ENCODE measurements at places on chromosomes 13 and 19.

DNA sequence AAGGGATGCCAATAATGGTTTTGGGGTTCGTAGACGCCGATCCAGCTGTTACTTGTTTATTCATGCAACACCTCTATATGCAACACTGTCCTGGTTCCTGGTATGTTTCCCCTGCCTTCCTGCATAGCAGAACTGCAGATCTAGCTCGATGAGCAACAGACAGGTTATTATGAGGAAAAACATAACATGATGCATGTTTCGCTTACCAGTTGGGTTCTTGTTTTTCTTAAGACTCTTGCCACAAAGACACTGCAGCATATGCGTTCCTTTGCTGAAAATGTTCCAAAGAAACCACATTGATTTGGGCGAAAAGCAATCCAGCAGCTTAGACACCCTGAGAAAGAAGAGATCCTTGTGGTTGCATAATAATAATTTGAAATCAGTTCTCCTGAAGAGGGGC is 583 bp downstream of the FGF14 start:
- DNase-seq: no peak

DNA sequence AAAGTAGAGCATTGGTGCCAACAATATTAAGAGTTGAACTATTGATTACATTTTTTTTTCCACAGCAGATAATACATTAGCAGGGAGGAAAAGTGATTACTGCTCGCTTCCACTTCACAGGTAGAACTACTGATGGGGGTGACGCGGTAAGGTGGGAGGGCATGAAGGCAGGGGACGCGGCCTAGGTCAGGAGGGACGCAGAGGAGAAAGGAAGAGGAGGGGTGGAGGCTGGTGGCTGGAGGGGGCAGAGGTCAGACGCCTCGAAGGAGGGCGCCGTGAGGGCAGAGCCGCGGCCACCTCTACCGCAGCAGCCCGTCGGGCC is 287 bp upstream of the B3GLCT start:
- DNase-seq: no peak

DNA sequence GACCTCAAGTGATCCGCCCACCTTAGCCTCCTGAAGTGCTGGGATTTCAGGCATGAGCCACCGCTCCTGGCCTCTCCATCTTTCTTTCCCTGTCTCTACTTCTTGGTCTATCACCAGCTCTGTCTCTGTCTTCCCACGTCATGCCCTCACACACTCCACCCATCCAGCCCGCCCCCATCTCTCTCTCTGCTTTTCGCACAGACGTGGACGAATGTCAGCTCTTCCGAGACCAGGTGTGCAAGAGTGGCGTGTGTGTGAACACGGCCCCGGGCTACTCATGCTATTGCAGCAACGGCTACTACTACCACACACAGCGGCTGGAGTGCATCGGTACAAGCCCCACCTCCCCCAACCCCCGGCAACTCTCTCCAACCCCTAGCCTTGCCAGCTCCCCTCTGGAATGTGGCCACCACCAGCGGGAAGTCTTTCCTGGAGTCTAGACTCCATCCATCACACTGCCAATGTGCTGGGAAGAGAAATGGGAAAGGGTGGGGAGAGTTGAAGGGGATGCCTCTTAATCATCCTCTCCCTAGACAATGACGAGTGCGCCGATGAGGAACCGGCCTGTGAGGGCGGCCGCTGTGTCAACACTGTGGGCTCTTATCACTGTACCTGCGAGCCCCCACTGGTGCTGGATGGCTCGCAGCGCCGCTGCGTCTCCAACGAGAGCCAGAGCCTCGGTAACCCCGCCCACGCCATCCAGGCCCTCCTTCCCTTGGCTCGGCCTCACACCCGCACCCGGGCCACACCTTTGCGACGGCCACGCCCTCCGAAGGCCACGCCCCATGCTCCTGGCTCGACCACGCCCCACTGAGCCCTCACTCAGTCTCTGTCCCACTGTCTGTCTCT is 22.5 kb downstream of the LTBP4 start:
- no peak for DNase-seq

- DNase-seq: no peak
These were observed 2.3 kb downstream of the DDA1 start for GRCh38 chr19:17311455-17312188.

DNA sequence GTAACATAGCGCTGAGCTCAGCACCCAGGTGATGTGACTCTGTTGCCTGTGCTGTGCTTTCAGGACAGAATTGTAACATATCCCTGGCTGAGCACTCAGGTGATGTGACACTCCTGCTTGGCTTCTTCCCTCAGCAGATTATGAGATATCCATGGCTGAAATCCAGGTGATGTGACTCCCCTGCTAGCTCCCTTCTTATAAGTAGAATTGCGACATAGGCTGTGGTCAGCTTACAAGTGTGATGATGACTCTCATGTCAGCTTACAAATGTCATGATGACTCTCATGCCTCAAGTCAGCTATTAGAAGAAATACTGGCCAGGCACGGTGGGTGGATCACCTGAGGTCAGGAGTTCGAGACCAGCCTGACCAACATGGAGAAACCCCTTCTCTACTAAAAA is 14.3 kb upstream of the ZNF429 start:
- DNase-seq: no peak

DNA sequence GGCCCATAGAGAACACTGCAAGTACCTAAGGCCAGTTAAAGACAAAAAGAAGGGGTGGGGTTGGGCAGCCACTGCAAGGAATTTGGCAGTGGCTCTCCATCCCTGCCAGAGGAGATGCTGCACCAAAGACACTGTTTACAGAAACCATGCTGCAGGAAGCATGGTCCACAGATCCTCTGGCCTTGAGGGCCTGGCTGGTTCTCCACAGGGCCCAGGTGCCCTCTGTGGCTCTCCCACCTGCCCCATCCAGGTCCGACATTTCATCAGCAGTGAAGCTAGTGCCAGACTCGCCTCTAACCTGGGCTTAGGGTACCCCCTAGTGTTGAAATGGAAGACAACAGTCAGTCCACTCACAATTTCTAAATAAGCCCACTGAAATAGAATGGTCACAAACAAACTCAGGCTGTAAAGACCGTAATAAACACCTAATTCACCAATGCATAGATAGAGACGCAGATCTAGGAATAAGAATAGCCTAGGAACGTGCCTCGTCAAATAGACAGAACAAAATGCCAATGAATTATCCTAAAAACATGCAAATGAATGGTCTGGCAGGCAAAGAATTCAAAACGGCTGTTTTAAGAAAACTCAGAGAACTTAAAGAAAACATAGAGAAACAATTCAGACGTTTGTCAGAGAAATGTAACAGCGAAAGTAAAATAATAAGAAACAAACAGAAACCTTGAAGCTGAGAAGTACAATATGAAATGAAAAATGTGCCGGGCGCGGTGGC is 23.3 kb downstream of the LYPD4 start:
- no peak for DNase-seq

DNA sequence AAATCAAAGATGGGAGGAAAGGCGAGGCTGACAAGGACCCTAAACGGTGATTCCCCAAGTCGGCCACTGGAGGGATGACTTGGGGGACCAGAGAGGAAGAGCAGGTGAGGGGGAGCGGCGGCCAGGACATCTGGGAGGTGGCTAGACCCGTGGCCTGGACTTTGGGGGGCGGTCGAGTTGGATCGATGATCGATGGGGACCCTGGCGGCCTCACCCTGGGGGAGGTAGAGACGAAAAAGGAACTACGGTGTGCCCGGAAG is 7.7 kb upstream of the CIRBP start:
- no peak for DNase-seq

DNA sequence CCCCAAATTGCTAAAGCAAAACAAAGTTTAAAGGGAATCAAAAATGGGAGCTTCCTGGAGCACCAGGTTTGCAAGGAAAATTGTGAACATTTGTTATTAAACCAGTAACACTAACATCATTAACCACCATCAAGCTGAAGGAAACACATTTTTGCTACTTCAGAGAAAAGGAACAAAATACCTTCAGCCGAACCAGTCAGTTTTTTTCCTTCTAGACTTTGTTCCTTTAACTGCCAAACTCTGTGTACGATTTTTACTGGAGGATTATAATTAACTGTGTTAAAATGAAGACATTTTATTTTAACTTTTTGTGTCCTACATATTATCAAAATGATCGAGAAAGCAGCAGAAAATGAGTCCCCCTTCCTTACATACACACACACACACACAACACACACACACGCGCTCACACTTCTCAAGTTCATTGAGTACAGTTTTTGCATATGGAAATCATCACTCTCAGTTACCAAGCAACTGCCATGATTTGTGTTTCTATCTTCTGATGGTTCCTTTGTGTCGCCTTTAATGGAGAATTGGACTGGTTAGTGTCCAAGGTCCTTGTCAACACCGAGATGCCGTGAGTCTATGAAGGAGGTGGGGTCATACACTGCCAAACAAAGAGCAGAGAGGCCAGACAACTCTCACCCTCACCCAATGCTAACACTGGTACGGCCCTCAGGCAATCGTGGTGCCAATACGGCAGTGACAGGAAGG is 9.8 kb upstream of the SERP2 start:
- no peak for DNase-seq

DNA sequence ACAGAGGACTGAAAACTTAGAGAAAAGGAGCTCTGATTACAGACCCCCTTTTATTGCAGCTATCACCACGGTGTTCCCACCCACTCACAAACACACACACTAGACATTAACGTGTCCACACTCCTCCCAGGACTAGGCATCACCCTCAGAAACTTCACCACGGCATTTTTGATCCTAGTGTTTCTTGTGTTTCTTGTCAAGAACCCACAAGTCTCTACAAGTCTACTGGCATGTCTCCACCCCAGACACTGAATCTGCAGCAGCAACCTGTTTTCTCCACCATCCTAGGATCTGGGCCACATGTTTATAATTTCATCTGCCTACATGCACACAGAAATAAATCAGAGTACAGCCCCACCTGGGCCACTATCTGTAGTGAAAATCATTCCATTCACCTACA is 4.3 kb downstream of the ZNF486 start:
- DNase-seq: no peak

DNA sequence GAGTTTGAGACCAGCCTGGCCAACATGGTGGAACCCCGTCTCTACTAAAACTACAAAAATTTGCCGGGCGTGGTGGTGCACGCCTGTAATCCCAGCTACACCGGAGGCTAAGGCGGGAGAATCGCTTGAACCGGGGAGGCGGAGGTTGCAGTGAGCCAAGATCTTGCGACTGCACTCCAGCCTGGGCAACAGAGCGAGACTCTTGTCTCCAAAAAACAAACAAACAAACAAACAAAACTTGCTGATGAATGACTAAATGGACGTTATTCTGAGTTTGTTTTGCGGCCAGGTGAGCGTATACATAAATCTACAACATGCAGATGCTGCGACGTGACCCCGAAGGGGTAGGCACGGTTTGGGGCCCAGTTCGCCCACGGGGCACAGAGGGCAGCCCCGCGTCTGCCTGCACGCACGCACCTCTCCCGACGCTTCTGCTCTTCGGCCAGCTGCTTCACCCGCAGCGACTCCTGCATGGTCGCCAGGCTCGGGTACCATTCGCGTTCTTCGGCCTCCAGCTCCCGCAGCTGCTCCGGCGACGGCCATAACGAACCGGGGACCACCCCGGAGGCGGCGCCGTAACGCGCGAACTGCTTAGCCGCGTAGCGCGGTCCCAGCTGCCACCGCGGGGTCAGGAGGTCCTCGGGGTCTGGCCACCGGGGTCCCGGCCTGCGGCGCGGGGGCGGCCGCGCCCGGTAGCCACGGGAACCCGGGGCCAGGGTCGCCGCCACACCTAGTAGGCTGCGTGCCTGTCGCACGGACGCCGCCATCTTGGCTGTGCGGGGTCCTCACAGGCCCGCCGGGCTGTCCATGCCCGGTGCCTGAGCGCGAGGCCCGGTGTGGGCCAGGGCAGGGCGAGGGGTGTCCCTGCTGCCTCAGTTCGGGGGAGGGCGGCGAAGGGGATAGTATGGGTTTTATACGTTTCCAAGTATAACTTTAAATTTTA is at the start of gene GADD45GIP1:
TSS of gene GADD45GIP1 (minus strand) at position 778 of the 943 bp plus-strand sequence. CDS start at position 767, 11 bp downstream.
- DNase-seq: peak; percentile 64

DNA sequence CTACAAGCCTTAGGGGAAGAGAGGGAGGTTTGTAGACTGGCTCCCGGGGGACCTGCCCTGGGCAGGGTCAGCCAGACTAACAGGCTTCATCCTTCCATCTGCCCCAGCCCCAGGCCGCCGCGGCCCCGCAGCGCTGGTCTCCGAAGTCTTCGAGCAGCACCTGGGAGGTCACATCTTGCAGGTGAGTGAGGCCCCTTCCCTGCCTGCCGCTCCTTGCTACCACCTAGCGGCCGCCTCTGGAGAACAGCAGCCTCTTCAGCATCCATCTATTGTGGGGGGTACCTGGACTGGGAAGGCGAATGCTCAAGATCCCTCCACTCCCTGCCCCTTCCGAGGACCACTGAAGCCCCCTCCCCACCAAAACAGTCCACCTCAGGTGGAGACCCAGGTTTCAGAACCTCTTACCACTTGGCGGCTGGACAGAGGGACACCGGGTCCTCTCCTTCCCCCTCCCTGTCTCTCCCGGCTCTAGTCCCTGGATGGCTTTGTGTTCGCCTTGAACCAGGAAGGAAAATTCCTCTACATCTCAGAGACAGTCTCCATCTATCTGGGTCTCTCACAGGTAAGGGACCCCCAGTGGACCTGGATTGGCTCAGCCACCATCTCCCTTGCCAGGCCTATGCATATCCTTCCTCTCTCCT is 12.7 kb downstream of the NPAS1 start:
- peak; percentile 22 for DNase-seq

DNA sequence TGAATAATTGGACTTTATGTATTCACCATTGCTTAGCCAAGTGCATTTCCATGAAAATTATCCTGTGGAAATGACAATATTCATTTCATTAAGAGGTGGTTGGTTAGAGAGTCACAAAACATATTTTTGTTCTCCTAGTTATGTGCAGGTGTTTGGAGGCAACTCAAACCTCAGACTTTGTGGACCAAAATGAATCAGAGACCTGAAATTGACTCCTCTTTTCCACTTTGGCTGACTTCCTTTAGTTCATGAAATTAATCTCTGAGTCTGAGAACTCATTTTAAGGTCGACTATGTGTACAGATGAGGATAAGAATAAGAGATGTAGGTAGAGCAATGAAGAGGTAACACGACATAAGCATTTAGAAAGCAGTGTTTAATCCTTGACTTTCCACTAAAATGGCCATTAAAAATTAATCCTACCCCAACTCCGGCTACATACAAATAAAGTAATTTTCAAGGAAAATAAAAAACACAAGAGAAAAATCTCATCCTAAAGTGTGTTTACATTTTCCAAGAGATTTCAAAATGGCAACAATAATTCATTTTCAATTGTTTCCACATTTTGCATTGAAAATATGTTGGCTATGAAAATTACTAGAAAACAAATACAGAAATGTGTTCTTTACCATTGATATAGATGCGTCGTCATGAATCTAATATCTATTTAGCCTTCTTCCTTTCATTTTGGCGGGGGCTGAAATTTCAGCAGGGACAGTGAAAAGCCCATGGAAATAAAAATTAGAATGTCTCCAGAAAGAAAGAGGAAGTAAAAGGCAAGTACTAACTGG is 185.4 kb upstream of the CSNK1A1L start:
- DNase-seq: no peak

DNA sequence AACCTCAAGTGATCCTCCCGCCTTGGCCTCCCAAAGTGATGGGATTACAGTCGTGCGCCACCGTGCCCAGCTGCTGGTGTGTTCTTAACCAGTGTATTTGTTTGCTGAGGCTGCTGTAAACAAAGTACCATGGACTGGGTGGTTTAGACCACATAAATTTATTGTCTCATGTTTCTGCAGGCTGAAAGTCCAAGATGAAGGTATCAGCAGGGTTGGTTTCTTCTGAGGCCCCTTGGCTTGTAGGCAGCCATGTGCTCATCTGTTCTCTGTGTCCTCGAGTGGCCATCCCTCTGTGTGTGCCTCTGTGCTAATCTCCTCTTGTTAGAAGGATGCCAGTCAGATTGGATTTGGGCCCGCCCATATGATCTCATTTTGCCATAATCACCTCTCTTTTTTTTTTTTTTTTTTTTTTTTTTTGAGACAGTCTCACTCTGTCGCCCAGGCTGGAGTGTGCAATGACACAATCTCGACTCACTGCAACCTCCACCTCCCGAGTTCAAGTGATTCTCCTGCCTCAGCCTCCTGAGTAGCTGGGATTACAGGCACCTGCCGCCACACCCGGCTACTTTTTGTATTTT is 31.8 kb downstream of the PEX11G start:
- DNase-seq: no peak
